ENCODE measurements at places on chromosomes 2 and 18. TPM values are rescaled to one million over a fixed set of nuclear protein-coding genes. Genes with fewer than 3 reads are reported as not detected.

- H3K4me3 ChIP-seq, result no peak overlapping the region
- H3K36me3 ChIP-seq, result no peaks in the 10 kb centered on the region
- no peak for DNase-seq
- H3K4me1 ChIP-seq, result no peaks in the 10 kb centered on the region
- no peaks in the 10 kb centered on the region for H3K27me3 ChIP-seq
Observed at GRCh38 chr2:34738691-34739090, 1139.6 kb upstream of the FAM98A start.

Gene DYNAP
- total RNA-seq, result not detected

- no peak for DNase-seq
- no peaks in the 10 kb centered on the region for H3K36me3 ChIP-seq
- no peak overlapping the region for H3K27ac ChIP-seq
- no peak overlapping the region for H3K4me3 ChIP-seq
Observed at GRCh38 chr2:157441072-157441454, 2.8 kb downstream of the CYTIP start.

DNA sequence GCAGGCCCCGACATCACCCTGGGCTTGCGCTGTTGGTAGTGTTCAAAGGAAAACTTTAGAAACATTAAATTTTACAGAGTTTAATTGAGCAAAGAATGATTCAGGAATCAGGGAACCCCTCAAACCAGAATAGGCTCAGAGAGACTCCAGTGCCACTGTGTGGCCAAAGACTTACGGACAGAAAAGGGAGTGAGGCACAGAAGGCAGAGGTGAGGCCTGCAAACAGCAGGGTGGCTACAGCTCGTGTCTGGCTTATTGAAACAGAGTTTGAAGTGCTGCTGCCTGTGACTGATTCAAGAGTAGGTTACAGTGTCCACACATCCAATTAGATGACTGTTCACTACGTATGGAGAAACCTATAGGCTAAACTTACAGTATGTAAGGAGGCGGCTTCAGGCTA, 2.4 kb upstream of the CTDP1 start:
- no peak overlapping the region for H3K27ac ChIP-seq
- H3K4me1 ChIP-seq, result peaks cover 25% of the 10 kb centered on the region
- H3K36me3 ChIP-seq, result peaks cover 6% of the 10 kb centered on the region
- H3K4me3 ChIP-seq, result no peak overlapping the region
- DNase-seq, result peak; percentile 63

Measured in osteocyte (in vitro differentiated cells).